ENCODE measurements at places on chromosomes 12 and 14.
A peak's percentile ranks its signal among the peaks of the same experiment; 100 is the strongest.

- DNase-seq = no peak
Measured at GRCh38 chr14:84760489-84761126, 769.3 kb upstream of the FLRT2 start.

GRCh38 chr12:78275886-78276285 is 445.2 kb downstream of the NAV3 start:
- DNase-seq = no peak

DNA sequence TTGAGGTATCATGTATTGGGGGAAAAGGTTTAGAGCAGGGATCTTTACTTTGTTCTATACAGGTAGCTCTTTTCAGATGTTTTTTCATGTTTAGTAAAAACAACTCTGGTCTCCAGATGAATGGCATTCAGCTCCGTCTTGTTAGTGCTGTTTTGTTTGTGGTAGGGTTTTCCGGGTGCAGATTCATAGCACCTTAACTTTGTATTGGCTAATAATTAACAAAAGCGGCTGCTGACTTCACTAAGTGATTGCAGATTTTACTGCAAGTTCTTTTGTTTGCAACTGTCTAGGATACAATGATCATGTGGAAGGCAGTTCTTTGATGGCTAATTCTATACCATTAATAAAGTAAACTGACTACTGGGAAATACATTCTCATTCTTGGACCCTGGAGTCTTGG is 32.2 kb upstream of the BHLHE41 start:
- DNase-seq = no peak

- DNase-seq = no peak
Measured at GRCh38 chr12:61220337-61220736, 1039.9 kb upstream of the USP15 start.

GRCh38 chr12:96850676-96851075 is 56.4 kb upstream of the NEDD1 start:
- DNase-seq = no peak

GRCh38 chr12:65918021-65918420 is 93.7 kb downstream of the HMGA2 start:
- DNase-seq = no peak

DNA sequence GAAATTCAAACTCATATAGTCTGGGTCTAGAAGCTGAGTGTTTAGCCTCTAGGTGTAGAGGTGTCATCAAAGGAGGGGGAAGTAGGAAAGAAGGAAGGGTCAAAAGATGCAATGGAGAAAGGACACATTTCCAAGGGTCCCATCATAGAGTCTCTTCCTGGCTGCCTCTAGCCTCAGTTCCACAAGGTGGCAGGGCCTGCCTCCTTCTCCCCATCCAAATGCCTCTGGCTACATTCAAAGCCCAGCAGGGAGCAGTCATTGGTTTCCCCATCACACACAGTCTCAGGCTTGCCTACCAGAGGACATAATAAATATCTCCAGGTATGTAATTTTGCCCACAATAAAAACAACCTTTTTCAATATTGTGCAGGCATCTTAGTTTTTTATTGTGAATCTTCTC is 2.1 kb upstream of the CCT2 start:
- DNase-seq = no peak

DNA sequence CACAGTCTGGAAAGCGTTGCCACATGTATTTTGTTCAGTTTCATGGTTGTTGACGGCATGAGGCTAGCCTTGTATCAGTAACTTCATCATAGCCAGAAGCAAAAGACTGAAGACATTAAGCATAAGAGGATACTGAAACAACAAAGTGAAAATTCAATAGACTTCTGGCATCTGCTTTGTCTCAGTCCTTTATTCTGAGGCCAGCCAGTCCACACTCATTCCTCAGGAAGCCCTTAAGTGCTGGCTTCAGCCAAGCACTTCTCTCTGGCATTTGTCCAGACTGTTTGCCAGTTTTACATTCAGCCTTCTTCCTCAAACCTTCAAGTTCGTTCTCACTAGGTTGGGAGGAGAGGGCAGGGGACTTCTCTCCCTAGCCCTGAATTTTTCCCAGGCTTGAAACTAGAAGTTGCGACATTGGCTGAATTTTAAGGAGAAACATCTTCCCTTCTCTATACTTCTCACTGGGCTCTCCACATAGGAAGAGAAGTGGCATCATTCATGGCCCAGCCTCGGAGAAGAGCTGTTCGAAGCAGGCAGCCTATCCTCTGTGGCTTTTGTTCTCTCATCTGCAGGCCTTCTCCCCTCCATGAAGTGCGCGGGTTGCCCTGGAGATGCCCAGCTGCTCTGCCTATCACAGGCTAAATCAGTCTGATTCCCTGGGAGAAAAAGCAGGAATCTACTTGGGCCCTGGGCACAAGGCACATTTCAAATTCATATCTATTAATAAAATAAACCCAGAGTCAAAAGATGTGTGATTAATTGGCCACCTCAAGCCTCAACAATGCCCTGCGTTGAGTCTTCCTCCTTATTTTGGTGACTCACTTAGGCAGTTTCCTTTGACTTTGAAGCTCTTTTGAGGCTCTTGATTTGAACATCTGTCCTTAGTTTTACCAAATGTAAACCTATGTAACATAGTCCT is 130.9 kb upstream of the PLEKHA5 start:
- no peak for DNase-seq

GRCh38 chr14:26200687-26201086 is 397.1 kb downstream of the NOVA1 start:
- no peak for DNase-seq

DNA sequence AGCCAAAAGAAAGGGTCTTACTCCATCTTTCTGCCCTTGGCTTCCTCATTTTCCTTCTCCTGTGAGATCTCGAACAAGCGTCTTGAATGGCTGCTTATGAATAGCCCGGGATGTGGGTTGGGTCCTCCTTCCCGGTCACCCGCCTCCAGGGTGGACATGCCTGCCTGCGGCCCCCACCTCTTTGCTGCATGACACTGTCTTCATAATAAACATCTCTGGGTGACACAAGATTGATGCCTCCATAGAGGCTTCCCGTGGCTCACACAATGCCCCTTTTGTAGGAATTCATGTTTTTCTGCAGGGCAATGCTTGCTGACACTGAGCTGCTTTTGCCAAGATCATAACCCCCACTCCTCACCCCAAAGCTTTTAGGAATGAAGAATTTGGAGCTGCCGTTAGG is 125.9 kb downstream of the ZNF664 start:
- no peak for DNase-seq

GRCh38 chr14:83163016-83163415 is 1629.4 kb upstream of the SEL1L start:
- no peak for DNase-seq

DNA sequence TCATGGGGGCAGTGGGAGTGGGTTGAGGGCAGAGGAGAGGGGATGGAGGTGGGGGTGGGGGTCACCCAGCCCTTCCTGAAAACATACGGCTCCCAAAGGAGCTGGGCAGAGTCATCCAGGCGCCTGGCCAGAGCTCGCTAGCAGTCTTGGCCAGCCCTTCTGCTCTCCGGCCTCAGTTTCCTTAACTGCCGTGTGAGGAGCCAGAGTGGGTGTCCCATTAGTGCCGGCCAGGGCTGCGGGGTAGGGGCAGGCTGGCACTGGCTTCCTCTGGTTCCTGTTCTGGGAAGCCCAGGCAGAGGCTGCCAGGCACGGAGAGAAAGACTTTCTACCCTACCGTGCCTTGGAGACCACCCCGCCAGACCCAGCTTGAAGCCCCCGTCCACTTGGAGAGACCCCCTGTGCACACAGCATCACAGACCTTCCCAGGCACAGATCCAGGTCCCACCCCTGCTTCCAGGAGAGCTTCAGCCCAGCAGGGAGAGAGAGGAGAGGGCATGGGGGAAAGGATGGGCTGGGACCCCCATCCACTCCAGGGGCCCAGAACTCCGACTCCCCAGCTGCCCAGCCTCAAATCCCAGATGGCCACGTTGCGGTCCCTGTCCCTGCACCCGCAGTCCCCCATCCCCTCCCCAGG is 93.3 kb downstream of the RFLNA start:
- no peak for DNase-seq

- DNase-seq = no peak
Measured at GRCh38 chr14:80695869-80696268, 245.7 kb downstream of the CEP128 start.

DNA sequence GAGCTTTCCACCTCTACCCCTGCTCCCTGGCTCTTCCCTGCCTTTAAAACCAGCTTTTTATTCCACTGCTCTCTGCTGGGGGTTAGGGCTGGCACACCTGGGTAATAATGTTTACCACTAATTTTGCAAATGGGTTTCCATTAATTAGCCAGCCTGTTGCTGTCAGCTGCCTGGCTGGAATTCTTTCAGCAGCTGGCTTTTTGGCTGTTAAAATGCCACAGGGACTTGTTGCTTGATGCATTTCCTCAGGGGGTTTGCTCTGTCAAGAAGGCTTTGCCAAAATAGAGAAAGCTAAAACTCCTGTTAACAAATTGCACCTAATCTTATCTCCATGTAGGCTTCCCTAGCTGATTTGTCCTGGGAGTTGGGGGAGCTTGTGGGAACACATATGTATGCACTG is 51.8 kb upstream of the PSMC1 start:
- no peak for DNase-seq

DNA sequence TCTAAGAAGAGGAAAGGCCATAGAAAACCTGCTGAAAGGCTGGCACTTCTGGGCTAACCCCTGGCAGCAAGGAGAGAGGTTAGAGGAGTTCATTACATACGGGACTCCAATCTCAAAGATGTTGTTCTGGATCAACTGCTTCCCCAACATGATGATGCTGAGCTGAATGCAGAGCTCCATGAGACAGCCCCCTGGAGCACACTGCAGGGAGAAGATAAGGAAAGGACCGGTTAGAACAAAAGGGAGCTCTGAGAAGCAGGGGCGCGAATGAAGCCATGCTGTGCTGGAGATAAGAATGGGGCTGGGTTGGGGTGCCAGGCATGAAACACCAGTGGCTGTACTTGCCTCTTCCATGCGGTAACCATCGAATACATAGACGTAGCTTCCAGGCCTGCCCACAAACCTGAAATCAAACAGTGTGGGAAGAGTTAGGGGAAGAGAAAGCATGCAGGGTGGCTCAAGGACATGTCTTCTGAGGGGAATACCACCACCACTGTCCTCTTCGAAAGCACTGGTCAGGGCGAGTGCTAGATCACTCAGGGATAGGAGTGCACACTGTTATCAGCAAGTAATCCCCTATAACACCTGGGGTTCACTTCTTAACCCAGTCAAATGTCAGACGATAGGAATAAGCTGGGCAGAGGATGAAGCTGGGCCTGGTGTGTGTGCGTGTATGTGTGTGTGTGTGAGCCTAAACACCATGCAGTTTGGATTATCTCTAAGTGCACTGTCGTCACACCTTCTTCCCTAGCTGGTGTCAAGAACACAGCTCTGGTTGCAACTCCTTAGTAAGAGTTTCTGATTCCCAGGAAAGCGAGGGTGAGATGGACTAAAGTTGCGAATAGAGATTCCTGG is 180.9 kb downstream of the NTF3 start:
- no peak for DNase-seq

DNA sequence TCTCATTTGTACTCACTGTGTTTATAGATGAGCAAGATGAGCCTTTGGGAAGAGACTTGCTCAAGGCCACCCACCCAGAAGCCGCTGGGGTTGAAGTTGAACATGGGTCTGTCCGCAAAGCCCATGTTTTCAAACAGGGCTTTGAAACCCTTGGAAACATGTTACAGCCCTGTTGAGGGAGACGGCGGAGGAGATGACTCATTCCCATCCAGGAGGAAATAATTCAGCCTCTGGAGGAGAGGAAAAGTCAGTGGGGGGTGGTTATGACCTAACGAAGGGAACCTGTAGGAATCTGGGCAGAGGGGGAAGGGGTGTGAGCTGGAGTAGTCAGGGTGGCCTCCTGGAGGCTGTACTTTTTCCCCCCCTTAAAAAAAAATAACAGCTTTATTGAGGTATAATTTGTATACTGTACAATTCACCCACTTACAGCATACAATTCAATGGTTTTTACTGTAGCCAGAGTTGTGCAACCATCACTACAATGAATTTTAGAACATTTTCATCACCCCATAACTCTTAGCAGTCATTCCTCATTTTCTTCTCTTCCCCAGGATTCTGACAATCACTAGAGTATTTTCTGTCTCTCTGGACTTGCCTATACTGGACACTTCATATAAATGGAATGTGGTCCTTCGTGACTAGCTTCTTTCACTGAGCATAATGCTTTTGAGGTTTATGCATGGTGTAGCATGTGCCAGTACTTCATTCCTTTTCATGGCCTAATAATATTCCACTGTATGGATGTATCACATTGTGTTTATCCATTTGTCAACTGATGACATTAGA is 1.9 kb upstream of the RIN3 start:
- no peak for DNase-seq

DNA sequence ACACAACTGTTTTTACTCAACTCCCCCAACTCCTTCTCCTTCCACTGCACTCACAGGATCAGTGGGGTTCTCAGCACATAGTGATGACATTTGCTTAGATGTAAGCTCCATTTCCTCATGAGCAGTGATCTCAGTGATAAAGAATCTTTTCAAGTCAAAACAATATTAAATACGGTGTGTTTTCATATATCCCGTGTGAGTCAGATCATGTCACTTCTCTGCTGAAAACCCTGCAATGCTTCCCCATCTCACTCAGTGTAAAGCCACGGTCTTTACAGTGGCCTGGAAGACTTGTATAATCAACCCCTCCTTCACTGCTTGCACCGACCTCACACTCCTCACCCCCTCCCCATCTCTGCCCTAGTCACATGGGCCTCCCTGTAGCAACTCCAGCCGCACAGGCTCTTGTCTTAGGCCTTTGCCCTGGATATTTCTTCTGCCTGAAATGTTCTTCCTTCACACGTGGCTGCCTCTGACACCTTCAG is 149.7 kb upstream of the ARHGAP5 start:
- no peak for DNase-seq

DNA sequence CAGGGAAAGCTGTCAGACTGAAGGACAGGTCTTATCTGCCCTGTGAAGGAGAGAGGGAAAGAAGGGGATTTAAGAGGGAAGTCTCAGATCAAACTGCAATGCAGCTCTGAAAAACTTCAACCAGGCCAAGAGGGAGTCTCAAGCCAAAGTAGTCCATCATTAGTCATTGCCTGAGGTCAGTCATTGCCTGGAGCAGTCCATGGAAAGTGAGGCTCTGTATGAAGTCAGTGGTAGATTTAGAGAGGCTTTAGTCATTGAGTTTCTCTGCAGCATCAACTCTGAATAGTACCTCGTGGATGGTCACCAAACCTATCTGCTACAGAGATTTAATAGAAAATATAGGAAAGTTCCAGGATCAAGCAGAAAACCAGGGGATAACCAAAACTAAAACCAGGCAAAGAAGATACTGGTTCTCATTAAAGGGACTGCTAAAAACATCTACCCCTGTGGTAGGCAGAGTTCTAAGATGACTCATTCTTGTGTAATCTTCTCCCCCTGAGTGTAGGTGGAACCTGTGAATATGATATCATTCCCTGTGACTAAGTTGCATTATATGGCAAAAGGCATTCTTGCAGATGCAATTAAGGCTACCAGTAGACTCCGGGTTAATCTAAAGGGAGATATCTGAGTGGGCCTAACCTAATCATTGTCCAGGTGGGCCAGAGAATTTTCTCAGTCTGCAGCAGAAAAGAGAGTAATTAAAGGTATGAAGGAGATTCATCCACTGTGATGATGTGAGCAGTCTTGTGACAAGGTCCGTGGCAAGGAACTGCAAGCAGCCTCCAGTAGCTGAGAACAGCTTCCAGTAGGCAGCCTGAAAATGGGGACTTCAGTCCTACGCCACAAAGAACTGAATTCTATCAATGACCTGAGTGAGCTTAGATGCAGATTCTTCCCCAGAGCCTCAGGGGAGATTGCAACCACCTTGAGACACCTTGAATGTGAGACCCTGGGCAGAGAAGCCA is 123.1 kb downstream of the GALC start:
- DNase-seq = peak; percentile 6

GRCh38 chr14:101474563-101475455 is 86.5 kb upstream of the DIO3 start:
- DNase-seq = no peak

- no peak for DNase-seq
Measured at GRCh38 chr12:13102461-13103195, 839 bp downstream of the GSG1 start.

- DNase-seq = no peak
Measured at GRCh38 chr12:124746649-124747425, 116.8 kb downstream of the SCARB1 start.
